NCI-H187 (cell line): ENCODE measurements at places on chromosomes 5 and 9.

DNA sequence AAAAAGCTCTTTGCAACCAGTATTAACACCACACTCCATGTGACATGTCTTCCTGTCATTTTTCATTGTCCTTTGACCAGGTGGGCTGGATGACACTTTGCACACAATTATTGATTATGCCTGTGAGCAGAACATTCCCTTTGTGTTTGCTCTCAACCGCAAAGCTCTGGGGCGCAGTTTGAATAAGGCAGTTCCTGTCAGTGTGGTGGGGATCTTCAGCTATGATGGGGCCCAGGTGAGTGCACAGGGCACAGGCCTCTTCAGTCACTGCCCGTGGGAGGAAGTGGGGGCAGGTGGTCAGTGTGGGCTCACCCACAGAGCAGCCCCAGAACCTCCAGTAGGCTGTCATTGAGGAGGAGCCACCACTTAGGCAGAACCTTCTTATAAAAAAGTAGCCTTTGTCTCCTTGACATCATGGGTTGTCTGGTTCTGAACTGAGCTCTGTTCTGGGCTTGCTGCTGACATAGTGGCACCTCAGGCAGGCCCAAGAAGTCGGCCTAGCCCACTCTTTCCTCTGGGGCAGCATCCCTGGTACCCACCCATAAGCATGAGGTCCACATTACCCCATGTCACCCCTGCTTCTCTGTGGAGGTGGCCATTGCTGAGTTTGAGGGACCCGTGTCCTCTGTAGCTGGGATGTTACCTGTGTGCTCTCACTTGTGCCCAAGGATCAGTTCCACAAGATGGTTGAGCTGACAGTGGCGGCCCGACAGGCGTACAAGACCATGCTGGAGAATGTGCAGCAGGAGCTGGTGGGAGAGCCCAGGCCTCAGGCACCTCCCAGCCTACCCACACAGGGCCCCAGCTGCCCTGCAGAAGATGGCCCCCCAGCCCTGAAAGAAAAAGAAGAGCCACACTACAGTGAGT lies 39.3 kb downstream of the SECISBP2 start:
- DNase-seq = no peak

DNA sequence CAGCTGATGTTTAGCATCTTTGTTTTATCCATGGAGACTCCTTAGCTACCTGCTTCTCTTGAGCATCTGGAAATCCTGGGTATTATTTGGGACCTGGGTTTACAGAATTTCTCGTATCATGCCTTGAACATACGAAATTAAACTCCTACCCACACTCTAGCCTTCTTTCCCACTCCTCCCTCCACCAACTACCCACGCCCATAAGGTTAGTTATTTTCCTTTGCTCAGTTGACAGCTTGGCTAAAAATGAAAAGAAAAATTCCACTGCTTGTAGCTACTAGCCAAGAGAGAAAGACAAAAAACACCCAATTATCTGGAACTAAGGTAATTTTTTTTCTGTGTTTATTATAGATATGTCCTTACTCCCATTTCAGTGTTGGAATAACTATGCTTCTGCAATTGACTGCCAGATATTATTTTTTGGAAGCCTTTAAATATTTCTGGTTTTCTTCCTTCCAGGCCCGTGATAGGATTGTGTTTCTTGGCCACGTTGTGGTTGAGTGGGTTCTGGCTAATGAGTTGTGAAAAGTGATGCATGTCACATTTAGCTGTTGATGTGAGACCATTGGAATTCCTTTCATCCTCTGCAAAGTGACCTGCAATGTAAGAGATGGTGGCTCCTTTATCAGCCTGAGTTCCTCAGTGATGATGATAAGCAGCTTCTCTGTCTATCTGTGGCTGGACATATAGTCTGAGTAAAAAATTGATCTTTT lies 308.1 kb downstream of the LRRC70 start:
- DNase-seq = no peak

- no peak for DNase-seq
These were observed 49.8 kb downstream of the GABBR2 start for GRCh38 chr9:98658951-98659351.

- DNase-seq = no peak
These were observed 86.2 kb downstream of the OTULIN start for GRCh38 chr5:14750712-14751111.

DNA sequence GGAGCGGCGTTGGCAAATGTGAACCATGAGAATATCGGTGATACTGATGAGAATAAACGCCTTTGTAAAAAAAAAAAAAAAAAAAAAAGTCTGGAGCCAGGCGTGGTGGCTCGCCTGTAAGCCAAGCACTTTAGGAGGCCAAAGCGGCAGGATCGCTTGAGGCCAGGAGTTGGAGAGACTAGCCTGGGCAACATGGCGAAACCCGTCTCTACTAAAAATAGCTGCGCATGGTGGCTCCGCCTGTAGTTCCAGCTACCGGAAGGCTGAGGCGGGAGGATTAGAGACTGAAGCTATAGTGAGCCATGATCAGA lies 425 bp upstream of the NFX1 start:
- DNase-seq = no peak

GRCh38 chr5:133995341-133995740 lies 9.4 kb downstream of the VDAC1 start:
- DNase-seq = no peak

- no peak for DNase-seq
These were observed 18.7 kb upstream of the OR13D1 start for GRCh38 chr9:104675611-104676010.

DNA sequence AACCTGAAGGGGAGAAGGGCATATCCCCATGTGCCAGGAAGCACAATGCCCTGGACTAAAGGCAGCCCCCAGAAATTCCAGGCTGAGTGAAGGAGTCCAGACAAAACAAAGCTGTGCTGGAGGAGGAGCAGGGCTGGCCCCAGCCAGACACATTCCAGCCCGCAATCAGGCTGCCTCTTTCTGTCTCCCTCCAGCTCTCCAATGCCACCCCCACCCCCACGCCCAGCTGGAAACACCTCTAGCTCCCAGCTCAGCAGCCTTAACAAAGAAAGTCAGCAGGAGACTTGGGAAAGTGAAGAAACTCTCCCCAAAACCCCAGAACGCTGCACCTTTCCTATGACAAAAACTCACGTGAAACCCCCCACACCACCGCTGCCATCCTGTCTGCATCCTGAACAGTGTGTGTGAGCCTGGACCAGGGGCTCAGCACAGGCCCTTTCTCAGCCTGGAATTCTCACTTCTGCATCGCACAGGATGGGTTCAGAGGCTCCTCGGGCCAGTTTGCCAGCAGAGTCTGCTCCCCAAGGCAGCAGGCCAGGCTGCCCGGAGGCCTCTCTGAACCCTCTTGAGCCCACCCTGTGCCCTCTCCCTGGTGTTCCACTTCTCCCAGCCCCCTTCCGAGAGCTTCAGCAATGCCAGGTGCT lies 96.2 kb upstream of the ICE1 start:
- DNase-seq = no peak

DNA sequence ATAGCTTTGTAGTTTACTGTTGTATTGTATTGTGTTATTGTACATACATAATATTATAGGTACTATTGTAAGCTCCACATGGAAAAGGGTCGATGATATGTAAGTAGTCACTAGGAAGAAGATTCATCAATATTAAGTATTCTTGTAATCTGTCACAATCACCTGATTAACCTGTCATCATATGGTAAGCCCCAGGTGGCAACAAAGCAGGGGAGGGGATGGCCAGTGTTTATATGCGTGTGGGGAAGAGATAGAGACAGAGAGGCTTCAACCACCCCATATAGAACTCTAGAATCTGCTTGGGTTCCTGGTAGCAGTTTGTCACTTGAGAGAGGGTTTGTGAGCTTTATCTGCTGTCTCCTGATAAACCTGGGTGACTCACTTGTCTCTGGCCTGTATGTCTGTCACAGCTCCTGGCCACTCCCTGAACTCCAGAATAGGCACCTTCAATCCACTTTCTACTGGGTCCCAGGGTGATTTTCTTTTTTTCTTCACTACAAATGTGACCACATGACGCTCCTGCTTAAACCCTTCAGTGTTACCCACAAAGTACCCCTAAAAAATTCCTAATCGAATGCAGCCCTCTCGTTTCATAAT lies 48.9 kb upstream of the CPEB4 start:
- DNase-seq = no peak
